Osteoblast (primary cell): ENCODE measurements at places on chromosomes 2 and 18. TPM values are rescaled to one million over a fixed set of nuclear protein-coding genes. Genes with fewer than 3 reads are reported as not detected.

Gene DSEL
- 119 and 157 TPM in 2 replicates for total RNA-seq

Gene IHH
- under 0.01 and 0.29 TPM in 2 replicates for total RNA-seq

Gene ACMSD
- not detected in 2 replicates for total RNA-seq

Gene SLC8A1
- total RNA-seq = 77.2 and 82.9 TPM in 2 replicates

Gene ANO7
- total RNA-seq = 1.2 and 1.8 TPM in 2 replicates

DNA sequence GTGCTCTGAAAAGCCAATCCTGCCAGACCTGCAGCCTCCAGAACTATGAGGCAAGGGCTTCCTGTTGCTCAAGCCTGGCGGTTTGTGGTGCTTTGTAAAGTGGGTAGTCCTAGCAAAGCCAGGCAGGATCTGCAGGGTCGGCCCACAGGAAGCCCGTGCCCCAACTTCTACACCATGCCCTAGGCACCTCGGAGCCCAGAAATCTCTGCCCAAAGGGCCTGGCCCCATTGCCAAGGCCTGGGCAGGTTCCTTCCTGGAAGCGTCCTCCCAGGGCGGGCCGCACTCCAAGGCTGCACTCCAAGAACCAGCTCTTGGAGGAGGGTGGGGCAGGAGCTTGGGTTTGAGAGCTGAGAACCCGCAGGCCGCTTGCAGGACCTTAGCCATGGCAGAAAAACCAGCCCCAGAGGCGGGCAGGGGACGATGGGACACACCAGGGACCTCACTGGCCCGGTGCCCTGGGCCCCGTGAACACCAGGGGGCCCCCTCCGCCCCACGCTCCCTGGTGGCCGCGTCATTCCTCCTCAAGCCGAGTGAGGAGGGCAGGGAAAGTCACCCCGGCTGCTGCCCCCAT lies 37.2 kb upstream of the ID2 start:
- peak; percentile 55 for DNase-seq

DNA sequence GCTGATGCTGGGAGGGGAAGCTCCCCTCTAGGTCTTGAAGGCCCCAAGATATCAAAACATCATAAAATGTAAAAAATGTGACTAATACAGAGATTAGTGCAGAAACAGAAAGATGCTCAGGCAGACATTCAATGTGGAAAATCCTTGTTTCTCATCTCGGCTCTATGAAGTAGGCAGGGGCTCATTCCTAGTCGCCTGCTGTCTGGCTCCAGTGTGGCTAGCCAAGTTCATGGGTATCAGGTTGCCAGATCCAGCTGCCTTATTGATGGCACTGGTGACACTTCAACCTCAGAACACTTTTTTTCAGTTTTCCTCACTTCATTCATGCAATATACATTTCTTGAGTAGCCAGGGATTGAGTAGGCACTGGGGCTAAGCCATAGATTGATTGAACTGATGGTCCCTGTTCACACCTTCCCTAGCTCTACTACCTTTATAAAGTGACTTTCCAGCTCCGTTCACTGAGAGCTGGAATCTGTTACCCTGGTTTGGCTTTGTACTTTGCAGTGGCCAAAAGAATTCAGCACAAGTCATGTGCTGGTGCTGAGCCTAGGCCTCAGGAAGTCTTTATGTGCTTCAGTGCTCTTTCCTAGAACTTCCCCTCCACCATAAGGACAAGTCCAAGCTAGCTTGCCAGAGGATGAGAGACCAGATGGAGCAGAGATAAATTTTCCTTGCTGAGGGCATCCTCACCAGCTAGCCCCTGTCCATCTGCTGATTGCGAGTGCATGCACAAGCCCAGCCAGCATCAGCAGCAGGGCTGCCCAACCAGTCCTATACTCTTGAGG lies 373.6 kb upstream of the ST6GAL2 start:
- no peak for DNase-seq

GRCh38 chr18:28183418-28184078 lies 6.6 kb upstream of the CDH2 start:
- no peak for DNase-seq

DNA sequence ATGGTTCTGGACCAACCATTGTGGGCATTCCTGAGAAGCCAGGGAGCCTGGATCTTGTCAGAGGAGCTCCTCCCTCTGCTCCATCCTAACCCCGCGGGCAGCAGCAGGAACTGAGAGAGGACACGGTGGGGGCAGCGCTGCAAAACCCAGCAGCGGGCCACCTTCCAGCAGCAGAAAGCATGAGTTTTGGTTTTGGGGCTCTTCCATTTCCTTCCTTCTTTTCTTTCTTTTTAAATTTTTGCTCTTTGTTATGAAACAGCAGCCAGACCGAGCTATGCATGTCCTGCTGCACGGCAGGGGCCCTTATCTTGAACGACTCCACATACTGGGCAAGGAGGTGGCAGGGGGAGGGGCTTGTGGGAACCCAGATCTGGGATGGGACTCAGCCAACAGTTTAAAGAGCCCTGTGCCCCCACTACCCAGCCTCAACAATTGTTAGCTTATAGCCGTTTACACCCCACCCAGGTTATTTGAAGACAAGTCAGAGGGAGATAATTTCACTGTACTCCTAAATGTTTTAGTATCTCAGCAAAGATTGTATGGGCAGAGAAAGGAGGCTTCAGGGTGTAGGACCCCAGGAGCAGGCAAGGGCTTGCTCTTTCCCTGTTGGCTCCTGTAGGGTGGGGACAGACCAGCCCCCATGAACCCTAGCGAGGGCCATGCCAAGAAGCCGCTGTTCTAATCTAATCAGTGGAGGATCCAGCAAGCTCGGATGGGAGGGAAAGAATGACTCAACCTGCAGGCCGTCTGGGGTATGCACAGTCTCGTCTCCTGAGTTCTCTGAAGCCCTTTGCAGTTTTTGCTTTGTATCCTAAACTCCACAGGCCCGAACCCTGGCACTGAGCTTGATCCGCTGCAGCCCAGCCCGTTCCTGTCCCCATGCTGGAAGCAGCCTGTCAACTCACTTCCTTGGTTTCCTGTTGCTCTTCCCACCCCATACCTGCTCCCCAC lies 75.3 kb downstream of the LRRFIP1 start:
- peak; percentile 90 for DNase-seq

GRCh38 chr2:176583607-176584006 lies 314.4 kb downstream of the MTX2 start:
- no peak for DNase-seq

GRCh38 chr2:108585436-108585835 lies 51.2 kb downstream of the LIMS1 start:
- no peak for DNase-seq

DNA sequence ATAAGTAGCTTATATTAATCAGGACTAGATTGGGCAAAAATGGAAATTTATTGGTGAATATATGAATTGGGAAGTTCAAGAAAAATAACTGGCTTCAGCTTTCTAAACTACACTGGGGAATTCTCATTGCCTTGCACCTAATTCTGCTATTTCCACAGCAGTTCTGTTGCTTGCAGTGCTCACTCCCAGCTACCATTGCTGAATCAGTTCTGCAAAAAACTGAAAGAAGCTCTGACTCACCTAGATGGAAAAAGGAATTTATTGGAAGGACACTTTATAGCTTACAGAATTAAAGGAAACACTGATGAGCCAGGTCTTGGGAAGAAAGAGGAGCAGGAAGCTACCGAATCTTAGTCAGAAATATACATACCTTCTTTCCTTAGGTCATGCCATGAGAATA lies 60.3 kb upstream of the ACVR1 start:
- peak; percentile 58 for DNase-seq

DNA sequence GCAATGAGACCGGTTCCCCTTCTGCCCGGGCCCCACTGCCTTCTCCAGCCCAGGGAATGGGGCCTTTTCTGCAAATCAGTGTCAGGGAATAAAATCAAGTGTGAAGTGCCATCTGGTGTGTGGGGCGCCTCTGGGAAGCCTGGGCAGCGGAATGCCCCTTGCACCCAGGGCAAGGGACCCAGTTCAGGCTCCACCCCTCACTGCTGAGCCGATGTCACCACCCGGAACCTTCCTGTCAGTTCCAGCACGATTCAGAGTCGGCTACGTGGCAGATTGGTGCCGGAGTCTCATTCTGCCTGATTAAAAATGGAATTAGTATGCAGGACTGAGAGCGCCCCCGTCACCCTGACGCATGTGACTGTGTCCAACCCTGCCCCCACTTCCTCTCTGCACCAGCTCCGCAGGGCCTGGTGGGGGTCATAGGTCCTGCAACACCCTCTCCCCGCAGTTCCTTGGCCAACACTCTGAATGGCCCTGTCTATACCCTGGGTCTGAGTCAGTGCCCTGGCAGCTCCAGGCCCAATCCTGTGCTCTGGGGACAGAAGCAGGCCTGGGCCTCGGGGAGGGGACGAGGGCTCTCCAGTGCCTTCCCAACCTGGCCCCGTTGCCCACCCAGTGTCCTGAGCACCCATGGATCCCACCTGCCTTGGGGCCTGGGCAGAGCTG lies 8.2 kb upstream of the ALPI start:
- DNase-seq = peak; percentile 72

DNA sequence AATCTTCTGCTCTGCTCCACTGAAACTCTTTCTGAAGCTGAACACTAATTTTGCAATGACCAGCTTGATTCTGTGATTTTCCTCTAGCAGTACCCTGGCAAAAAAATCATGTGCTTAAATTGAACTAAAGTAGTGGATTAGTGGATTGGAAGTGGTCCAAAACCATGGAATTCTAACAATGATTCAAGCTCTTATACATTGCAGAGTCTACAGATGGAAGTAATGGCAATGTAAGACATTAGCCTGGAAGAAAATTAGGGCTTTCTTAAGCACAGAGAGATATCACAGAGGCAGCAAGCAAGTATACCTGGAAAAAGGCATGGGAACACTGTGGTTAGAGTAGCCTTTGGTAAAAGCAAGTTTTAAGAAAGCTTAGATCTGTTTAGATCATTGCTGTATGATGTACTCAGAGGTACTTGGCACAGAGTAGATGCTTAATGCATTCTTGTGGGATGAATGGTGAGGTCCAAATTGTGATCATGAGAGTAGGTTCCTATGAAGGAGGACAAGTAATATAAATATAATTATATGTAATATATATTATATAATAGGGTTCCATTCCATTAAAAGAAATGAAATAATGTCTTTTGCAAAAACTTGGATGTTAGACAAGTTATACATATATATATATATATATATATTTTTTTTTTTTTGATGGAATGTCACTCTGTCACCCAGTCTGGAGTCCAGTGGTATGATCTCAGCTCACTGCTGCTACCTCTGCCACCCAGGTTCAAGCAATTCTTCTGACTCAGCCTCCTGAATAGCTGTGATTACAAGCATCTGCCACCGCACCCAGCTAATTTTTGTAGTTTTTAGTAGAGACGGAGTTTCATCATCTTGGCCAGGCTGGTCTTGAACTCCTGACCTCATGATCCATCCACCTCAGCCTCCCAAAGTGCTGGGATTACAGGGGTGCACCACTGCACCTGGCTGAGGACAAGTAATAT lies 172.2 kb upstream of the SCN7A start:
- DNase-seq = no peak

- no peak for DNase-seq
Measured at GRCh38 chr2:144693179-144693578, 173.3 kb upstream of the ZEB2 start.

GRCh38 chr2:231795525-231796327 lies 9.5 kb downstream of the COPS7B start:
- peak; percentile 85 for DNase-seq

- DNase-seq = peak; percentile 11
Measured at GRCh38 chr2:120791962-120792297, 56.3 kb downstream of the GLI2 start.

DNA sequence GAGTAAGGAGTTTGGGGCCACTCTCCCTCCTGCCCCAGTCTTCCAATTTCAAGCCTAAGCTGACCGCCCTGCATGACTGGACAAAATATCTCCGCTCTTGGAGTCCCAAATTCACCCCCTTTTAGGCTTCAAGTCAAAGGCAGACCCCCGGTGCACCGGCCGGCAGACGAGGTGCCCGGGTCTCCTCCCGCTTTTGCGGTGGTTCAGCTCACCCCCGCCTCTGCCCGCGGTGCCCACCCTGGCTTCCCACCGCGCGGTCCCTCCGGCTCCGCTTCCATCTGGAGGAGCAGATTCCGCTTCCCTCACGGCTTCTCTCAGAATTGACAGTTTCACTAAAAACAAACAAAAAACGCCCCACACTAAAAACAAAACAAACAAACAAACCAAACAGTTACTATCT lies 56.5 kb downstream of the SERPINB8 start:
- DNase-seq = no peak

GRCh38 chr2:172181840-172182239 lies 79.1 kb upstream of the DLX2 start:
- DNase-seq = no peak

- DNase-seq = no peak
Measured at GRCh38 chr2:197274349-197274748, 36.2 kb downstream of the ANKRD44 start.

GRCh38 chr2:188571543-188572303 lies 280.0 kb downstream of the GULP1 start:
- no peak for DNase-seq

GRCh38 chr2:70999362-70999761 lies 4.7 kb upstream of the TEX261 start:
- no peak for DNase-seq

- DNase-seq = peak; percentile 57
Measured at GRCh38 chr2:160666154-160667060, 172.8 kb upstream of the RBMS1 start.
